ENCODE measurements at places on chromosomes 5 and 9. TPM values are rescaled to one million over a fixed set of nuclear protein-coding genes. Genes with fewer than 3 reads are reported as not detected.
A peak's percentile ranks its signal among the peaks of the same experiment; 100 is the strongest.

DNA sequence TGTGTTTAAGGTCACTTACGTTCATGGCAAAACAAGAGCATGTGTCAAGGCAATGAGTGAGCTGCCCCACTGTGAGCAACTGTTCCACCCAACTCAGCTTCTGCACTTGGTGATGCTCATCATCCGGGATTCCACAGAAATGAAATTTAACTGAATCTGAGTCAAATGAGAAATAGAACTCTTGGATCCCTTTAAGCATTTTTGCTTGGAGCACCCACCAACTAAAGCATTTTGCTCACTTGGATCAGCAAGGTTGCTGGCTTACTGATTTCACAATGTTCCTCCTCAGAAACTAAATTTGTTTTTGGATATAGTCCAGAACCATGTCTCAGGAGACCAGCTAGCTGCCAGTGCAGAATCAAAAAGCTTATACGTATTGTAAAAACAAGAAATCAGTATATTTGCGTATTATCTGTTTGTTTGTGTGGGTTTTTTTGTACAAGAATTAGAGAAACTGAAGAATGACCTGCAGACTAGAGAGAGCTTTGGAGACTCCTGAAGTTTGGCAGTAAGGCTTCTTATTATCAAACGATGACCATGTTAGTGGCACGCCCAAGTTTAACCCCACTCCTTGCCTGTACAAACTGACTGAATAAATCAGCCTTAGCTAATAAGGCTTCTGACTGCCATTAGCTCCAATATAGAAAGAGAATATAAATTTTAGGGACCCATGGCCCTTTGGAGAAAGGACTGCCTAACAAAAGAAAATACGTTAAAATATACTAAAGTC is 153.8 kb upstream of the FST start:
- H3K4me3 ChIP-seq, result no peak overlapping the region
- no peaks in the 10 kb centered on the region for H3K4me1 ChIP-seq
- no peak for DNase-seq
- no peaks in the 10 kb centered on the region for H3K27me3 ChIP-seq

GRCh38 chr9:84669013-84669287 is 579 bp upstream of the NTRK2 start:
- DNase-seq, result no peak
- peaks cover 51% of the 10 kb centered on the region for H3K27me3 ChIP-seq
- no peaks in the 10 kb centered on the region for H3K36me3 ChIP-seq
- H3K27ac ChIP-seq, result no peak overlapping the region
- H3K4me3 ChIP-seq, result peak overlapping the region; percentile 61
- peaks cover 6% of the 10 kb centered on the region for H3K4me1 ChIP-seq

DNA sequence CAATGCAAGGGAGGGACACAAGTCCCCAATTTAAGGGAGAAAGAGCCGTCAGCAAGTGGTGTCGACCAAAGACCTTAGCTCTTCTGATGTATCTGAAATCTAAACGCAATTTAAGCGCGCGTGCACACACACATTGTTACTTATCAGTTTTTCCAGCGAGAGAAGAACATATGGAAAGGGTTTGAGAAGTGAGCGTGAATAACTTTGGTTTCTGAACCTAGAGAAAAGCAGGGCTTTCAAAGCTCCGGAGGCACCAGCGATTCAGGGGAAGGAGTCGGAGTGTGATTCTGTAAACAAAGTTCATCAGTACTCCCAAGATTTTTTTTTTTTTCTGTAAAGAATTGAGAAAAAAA is 191.8 kb downstream of the MEF2C start:
- H3K4me3 ChIP-seq, result peak overlapping the region; percentile 38
- peaks cover 5% of the 10 kb centered on the region for H3K36me3 ChIP-seq
- peaks cover 59% of the 10 kb centered on the region for H3K27me3 ChIP-seq
- DNase-seq, result no peak
- peaks cover 12% of the 10 kb centered on the region for H3K4me1 ChIP-seq

SLC46A2 gene
- total RNA-seq, result not detected

TNC gene
- total RNA-seq, result 0.64 TPM

DMGDH gene
- 1.3 TPM for total RNA-seq

CDC20B gene
- total RNA-seq, result 0.31 TPM

RLN2 gene
- total RNA-seq, result 0.40 TPM

Data from natural killer cell treated with Interleukin-12 subunit alpha and Interleukin-12 subunit beta and Interleukin-15 and Interleukin-18, amount 100 ng/mL, for 72 hours (primary cell).